ENCODE measurements at places on chromosomes 3 and 15. TPM values are rescaled to one million over a fixed set of nuclear protein-coding genes. Genes with fewer than 3 reads are reported as not detected.
A peak's percentile ranks its signal among the peaks of the same experiment; 100 is the strongest.

DNA sequence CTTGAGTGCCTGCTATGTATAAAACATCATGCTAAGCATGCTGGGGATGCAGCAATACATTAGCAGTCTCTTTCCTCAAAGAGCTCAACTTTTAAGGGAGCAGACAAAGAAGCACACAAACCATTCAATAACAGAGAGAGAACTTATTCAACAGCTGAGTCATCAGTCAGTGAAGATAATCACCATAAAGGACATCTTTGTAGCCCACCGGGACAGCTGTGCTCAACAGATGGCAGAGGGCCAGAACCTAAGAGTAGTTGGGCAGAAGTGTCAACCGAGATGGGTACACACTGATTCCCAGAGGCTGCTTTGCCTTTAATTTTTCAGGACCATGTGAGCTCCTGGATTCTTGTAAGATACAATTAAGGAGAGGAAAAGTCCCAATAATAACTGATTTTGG, 4.2 kb upstream of the RAB8B start:
- DNase-seq: no peak

DNA sequence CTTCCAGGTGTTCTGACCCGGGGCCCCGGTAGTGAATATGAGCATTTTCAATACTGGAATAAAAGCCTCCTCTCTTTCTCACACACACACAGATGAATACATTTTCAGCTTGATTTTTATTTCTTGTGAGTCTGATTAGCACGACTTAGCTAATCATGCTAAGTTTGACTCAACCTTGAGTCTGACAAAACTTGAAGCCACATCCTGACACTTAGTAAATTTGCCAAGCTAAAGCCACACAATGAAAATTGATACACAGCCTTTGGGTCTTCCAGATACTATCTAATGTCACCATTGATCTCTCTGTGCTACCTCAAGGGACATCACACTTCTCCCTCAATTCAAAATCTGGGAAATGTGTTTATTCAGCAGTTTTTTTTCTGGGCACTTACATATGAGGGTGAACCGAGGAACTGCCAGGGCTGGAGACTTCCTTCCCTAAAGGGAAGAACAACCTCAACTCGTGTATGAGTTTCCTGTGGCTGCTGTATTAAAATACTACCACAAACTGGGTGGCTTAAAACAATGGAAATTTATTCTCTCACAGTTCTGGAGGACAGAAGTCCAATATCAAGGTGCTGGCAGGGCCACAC, 18.6 kb downstream of the TMEM266 start:
- no peak for DNase-seq

GRCh38 chr15:69119683-69120395, 40.6 kb upstream of the GLCE start:
- no peak for DNase-seq

Gene ARF4
- total RNA-seq: 40.2 TPM

DNA sequence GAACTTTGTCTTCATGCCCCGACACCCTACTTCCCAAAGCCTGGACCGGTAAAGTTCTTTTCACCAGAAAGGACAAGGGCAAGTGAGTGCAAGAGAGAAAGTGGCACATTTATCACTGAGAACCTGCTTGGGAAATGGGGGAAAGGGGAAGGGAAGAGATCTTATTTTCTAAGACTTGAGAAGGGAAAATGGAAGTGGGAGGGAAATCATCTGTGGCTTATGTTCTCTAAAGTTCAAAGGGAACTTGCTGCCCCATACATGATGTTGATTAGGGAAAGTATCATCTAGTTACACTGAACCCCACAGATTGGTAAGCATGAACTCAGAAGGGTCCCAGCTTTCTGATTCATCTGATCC, 199.5 kb upstream of the LPP start:
- DNase-seq: no peak

Gene KCNAB1
- not detected for total RNA-seq

Gene EFHB
- total RNA-seq: not detected

- no peak for DNase-seq
These were observed 141.2 kb upstream of the MANF start for GRCh38 chr3:51243924-51244323.

- DNase-seq: no peak
These were observed 203.0 kb downstream of the AKAP13 start for GRCh38 chr15:85583442-85583841.

Gene CHRD
- total RNA-seq: 17.7 TPM

Gene ZNF592
- total RNA-seq: 18.0 TPM

DNA sequence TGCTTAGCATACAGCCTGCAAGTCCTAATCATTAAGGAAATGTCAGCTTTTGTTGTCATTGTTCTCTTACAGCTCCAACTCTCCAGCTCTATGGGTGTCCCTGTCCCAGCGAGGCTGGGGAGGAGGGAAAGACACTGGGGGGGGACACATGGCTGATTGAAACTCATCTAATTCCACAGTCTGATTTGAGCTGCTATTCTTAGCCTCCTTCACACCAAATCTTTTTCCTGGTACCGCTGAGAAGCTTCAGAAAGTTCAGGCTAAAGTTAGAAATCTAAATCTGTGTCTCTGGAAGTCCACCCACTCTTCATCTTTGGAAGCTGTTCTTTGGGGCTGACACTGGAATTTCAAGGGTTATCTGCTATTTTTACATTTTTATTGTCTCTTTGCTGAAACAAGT, 61.3 kb upstream of the RASGRP1 start:
- no peak for DNase-seq

- no peak for DNase-seq
These were observed 717.9 kb upstream of the ALCAM start for GRCh38 chr3:104648823-104649222.

DNA sequence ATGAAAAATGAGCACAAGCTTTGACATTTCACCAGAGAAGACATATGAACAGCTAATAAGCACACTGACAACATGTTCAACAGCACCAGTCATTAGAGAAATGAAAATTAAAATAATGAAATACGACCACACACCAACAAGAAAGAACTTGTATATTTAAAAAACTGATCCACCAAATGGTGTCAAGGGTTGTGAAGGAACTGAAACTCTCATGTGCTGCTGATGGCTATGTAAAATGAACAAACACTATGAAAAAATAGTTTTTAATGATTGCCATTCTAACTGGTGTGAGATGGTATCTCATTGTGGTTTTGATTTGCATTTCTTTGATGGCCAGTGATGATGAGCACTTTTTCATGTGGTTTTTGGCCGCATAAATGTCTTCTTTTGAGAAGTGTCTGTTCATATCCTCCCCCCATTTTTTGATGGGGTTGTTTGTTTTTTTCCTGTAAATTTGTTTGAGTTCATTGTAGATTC, 193.8 kb downstream of the SCAPER start:
- DNase-seq: no peak

DNA sequence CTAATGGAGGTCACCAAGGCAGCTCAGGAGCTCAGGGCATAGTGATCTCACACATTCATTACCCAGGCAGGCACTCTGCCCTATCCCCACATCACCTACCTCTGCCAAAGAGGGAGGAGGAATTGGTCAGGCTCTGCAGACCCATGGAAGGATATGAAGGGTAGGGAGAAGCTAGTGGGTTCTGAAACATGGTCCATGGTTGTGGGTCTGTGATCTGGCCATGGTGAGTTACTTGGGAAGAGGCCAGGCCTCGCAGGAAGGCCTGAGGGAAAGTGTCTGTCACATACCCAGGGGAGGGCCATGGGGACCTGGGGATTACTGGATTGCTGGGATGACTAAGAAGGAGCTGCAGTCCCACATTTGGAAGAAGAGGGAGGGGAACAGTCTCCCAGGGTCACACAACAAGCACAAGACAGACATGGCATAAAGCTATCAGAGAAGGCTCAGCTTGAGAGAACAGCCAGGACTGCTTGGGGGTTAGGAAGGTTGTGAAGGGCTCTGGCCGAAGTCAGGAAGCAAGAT, 1.4 kb upstream of the PRSS50 start:
- no peak for DNase-seq

GRCh38 chr15:67884514-67885174, 44.8 kb upstream of the RNU6-1 start:
- peak; percentile 78 for DNase-seq

- no peak for DNase-seq
These were observed 250.0 kb upstream of the NECTIN3 start for GRCh38 chr3:110821586-110821985.

DNA sequence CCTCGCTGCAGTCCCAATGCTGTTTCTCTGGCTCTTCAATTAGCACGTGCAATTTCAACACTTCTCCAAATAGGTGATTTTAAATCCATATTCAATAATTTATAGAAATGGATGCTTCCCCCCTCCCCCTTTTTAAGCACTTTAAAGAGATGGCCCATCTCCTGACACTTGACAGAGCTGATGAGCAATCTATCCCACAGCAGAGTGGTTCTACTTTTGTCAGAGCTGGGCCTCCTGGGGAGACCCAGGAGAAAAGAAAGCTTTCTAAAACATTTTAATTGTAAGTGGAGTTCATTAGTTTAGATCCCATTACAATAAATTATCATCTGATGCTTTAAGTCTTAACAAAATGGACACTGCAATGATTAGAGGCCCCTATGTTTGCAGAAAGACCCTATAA, 127.7 kb downstream of the SHQ1 start:
- no peak for DNase-seq

DNA sequence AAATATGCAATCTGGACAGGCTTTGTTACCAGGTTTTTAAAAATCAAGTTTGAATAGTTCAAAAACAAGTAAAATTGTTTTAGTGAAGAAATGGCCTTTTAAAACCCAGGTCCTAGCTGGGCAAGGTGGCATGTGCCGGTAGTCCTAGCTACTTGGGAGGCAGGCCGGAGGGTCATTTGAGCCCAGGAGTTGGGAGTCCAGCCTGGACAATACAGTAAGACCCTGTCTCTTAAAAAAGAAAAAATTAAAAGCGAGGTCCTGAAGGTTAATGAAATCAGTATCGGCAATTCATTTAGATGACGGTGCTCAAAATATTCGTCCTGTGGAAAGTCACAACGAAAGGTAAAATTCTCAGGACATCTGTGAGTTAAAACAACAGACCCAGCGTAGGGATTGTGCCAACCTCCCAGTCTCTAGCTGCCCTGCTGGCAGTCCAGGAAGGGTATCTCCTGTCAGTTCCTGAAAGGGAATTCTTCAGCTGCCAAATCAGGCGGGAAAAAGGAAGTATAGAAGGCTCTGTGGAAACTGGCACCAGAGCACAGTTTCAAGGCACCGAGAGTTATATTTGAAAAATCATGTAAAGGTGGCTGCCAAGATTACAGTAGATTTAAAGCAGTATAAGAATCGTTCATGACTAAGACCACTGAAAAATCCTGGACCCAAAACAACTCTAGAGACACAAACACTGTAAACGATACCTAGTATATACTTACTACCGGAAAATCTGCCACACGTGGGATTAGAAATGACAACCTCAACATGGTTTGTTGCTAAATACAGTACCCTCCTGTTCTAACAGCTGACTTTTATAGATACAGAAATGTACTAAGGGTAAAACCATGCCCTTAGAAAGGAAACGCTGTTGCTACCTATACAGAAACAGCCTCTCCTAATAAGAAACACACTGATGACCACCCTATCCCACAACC, 1.2 kb upstream of the ABHD17C start:
- DNase-seq: peak; percentile 55

DNA sequence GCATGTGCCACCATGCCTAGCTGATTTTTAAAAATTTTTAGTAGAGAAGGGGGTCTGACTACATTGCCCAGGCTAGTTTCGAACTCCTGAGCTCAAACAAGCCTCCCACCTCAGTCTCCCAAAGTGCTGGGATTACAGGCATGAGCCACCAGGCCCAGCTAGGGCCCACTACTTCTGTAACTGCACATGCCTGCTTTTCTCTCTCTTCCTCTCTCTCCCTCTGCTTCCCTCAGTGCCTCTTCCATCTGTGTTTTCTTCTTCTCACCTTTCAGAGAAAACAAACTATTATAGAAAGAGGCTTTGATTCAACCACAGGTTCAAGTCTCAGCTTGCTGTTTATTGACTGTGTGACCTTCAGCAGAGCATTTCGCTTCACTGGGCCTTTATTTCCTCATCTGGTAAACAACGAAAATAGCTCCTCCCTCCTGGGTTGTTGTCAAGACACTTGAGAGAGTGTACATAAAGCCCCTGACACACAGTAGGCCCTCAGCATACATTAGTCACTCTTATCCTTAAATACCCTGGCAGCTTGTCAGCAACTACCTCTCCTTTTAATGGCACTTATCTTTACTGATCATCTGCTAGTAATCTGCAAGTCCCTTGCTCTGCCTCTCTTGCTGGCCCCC, 10.2 kb downstream of the TADA3 start:
- no peak for DNase-seq

DNA sequence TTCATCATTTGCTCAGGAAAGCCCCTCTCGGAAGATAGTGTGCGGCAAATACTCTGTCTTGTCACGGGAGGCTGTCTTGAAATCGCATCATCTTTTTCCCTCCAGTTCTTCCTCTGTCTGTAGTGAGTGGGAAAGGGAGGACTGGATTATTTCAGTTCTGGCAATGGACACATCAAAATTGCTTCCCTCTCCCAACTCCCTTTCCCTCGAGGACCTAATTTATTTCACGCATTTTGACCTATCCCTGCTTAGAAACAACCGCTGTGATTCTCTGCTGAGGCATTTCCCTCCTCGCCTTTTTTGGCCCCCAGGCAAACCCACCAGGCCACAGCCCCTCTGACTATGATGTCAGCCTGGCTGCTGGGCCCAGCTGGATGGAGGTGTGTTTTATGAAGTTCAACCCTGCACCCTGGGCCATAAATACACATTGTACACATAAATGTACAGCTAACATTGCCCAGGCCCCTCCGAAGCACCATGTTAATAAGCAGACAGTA, 138.7 kb upstream of the LRTM1 start:
- DNase-seq: no peak

Gene CADM2
- total RNA-seq: not detected

DNA sequence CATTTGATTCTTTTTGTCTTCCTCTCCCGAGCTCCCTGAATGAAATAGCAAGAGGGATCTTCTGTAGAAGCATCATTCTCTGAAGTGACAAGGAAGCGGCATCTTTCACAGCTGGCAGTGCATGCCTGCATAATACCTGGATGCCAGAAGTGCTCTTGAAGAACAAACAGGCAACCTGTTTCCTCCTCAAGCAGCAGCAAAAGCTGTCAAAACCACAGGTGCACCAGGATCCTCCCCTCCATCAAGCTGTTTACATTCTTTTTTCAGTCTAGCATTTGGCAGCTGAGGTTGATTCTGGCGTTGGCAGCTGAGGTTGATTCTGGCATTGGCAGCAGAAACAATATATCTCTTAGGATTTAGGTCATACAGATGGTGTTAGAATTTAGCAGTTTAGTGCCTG, 979.0 kb downstream of the TUSC7 start:
- DNase-seq: no peak

DNA sequence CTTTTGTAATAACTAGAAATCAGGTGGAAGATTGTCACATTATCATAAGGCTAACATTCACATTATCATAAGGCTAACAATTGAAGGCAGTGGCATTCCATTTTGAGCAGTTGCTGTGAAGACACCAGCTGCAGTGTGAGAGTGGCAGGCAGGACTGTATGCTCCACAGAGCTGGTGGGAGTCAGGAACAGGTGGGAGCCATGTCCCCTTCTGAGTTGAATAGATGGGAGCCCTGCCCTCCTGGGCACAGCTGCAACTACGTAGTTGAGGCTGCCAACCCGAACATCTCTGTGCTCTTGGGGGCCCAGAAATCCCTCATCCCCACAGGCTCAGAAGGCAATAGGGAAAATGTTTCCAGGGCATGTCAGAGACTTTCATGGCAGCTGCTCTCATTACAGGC, 1627.6 kb downstream of the SI start:
- no peak for DNase-seq

Gene GAP43
- total RNA-seq: not detected

Gene LRRC15
- total RNA-seq: not detected

GRCh38 chr3:14886101-14886500, 61.3 kb upstream of the NR2C2 start:
- DNase-seq: no peak

GRCh38 chr3:9754678-9755077, 4.9 kb downstream of the OGG1 start:
- DNase-seq: no peak

Data from Karpas-422 (cell line).